Stimulated activated CD4-positive, alpha-beta T cell treated with anti-CD3 and anti-CD28 coated beads, Interleukin-1b, Interleukin-23, amount 100 ng/mL, for 1 hour (primary cell): ENCODE measurements at places on chromosomes 7 and 10.

DNA sequence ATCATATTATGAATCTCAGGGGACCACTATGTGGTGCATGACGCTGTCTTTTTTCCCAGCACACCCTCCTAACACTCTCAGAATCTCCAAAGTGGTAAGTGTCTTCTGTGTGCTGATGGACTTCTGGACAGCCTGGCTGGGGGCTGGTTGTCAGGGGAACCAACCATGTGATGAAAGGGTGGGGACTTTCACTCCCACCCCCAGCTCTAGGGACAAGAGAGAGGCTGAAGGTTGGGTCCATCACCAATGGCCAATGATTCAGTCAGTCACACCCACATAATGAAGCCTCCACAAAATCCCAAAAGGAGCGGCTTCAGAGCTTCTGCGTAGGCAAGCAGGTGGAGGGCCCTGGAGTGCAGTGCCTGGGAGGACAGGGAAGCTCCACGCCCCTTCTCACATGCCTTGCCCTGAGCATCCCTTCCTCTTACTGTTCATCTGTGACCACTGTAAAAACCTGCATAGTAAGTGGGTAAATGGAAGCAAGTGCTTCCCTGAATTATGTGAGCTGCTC lies 44.6 kb downstream of the RASGEF1A start:
- no peak for DNase-seq

DNA sequence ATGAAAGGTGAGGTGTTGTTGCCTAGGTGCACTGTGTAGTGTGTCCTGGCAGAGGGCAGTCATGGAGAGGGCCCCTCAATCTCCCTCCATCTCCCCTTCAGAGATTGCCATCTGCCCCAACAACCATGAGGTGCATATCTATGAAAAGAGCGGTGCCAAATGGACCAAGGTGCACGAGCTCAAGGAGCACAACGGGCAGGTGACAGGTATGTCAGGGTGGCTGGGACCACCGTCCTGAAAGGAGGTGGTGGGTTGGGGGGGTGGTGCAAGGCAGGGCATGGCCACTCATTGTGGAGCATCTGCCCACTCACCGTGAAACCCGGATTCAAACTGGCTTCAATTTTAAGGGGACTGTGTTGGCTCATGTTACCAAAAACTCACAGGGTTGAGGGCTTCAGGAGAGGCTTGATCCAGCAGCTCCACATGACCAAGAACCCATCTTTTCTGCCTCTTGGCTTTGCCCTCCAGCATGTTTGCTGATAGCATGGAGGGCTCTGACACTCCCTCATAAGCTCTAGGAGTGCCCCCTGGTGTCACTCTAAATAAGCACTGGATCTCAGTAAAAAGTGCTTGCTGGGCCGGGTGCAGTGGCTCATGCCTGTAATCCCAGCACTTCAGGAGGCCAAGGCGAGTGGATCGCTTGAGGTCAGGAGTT lies 12.2 kb downstream of the ARPC1B start:
- no peak for DNase-seq

DNA sequence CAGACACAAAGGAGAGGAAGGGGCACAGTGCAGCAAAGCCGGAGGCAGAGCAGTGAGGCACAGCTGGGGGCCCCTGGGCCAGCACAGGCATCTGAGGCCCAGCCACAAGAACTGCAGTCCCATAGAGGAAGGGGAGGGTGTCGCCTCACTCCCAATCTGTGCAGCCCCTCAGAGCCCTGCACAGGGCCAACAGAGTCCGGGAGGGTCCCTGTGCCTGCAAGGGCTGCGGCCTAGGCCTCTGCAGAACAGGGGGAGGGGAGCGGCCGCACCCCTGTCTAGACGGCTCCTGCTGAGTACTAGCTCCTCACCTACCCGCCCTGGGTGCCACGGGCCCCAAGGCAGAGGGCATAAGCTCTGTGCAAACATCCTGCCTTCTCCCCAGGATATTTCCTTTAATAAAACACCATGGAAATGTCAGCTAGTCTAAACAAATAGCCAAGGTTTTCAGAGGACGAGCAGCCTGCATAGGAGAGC lies 32.4 kb upstream of the RET start:
- DNase-seq, result no peak

DNA sequence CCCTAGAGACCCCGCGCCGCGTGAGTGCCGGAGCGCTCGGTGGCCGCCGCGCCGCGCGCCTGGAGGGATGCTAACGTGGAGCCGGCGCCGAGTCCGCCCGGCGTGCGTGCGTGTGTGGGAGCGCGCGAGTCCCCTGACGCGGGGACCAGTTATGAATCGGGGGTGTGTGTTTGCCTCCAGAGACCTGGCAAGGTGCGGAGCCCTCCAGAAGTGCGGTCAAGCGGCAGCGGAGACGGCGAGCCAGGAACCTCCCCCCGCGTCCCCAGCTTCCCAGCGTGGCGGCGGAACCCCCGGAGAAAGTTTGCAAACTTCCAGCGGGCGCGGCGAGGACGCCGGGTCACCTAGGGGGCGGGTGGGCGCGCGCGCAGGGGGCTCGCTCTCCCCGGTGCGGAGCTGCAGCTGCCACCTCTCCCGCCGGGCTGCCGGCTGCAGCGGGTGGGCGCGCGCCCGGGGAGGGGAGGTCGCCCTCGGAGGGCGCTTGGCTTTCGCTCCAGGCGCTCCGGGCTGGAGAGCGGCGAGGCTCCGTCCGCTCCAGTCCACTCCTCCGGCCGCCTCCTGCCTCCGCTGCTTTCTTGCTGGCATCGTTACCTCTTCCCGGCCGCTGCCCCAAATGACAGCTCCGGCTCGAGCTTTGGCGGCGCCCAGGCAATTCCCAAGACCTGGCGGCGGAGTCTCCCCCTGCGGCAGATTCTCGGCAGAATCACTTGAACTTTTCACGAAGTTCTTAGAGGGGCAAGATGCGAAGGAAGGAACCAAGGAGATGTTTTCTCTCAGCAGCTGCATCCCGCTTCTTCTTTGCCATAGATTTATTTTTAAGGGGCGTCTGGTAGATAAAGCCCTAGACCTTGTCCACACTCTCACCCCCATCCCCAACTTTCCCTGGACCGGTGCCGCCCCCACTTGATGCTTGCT lies 2.3 kb upstream of the CREB5 start:
- DNase-seq, result no peak

- no peak for DNase-seq
These were observed 55.1 kb downstream of the FAM53B start for GRCh38 chr10:124688889-124689670.

DNA sequence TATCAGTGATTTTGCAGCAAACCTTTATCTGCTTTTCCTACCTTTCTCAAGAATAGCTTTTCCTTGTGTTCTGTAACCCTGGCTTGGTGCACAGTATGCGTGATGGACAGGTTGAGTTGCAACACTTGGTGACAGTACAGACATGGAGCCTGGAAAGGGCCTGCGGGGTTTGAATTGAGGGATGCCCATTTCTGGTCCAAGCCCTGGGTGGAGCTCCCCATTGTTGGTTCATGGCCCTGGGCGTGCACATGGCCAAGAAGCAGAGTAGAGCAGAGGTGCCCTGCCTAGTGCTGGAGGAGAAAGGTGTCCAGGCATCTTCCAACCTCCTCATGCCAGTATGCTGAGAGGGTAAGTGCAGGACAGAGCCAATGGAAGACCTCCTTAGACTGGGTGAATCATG lies 106.6 kb upstream of the MKLN1 start:
- no peak for DNase-seq

- no peak for DNase-seq
These were observed 192.4 kb upstream of the PFKP start for GRCh38 chr10:2874963-2875362.

DNA sequence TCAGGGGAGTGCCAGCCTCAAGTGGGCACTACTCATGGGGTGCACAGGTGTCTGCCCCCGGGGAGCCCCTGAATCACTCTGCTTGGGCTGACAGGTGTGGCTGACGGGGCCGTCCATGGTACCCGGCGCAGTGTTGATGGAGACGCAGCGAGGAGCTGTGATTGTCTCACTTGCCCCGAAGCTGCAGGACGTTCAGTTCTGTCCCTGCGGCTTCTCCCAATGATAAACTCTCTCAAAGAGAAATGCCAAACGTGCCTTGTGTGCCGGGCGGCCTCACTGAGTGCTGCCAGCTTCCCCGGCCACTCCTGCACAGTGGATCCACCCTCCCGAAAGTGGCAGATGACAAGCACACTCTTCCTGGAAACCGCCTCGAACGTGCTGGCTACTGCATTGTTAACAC lies 203.2 kb downstream of the DNAJB6 start:
- no peak for DNase-seq

- DNase-seq, result no peak
These were observed 145.1 kb downstream of the SEMA3D start for GRCh38 chr7:85041605-85042216.

- DNase-seq, result no peak
These were observed 145.1 kb downstream of the C1GALT1 start for GRCh38 chr7:7327423-7327822.

- no peak for DNase-seq
These were observed 31.9 kb downstream of the LIPJ start for GRCh38 chr10:88618496-88618895.

DNA sequence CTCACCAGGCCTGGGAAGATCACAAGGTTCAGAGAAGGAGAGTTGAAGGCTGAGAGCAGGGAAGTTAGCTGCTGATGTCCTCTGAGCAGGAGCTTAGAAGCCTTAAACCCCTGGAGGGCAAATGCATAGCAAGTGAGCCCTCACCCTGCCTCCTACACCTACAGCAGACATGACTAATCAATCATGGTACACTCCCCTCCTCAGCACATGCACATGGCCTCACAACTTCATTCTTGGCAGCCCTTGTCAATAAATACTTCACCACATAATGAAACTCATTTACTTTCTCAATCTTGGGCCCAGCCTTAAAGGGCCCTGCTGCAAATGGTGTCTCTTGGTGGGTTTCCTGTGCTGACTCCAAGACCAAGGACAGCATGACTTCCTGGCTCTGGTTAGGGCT lies 12.9 kb downstream of the MMRN2 start:
- DNase-seq, result no peak

GRCh38 chr10:28986117-28986792 lies 302.6 kb upstream of the LYZL1 start:
- DNase-seq, result no peak

DNA sequence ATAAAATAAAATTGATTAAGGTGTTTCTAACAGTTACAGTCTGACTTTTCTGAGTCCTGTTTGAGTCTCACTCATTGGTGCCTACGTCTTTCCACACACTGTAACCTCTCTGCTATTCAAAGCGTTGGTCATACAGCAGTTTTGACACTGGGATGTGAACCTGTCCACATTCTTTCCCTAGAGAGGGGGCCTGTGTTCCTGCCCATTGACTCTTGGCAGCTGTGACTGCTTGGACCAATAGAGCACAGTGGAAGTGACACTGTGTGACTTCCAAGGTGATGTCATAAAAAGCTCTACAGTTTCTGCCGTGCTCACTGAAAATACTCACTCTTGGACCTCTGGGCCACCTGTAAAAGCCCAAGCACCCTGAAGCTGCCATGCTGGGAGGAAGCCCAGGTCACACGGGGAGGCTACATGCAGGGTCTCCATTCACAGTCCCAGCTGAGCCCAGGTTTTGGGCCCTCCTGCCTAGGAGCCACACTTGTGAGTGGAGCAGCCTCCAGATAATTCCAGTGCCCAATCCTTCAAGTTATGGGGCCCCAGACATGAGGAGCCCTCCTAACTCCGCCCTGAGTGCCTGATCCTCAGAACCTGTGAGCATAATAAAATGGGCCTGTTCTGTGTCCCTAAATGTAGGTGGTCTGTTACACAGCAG lies 704 bp upstream of the ANTXRL start:
- no peak for DNase-seq

DNA sequence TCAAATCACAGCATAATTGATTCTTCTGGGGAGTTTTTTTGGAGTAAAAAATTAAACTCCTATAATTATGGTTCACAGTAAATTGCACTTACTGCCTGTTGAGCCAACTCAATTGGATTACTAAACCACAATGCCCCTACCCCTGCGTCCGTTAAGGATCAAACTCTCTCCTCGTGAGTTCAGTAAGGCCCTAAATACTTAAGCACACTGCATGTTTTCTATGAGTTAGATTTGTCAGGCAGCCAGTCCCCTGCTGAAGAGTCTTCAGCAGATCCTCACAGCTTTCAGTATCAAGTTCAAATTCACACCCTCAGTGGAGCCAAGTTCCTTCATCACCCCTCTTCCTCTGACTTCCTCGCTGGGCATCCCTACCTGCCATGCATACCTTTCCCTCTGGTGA lies 275.0 kb upstream of the BMPER start:
- no peak for DNase-seq

DNA sequence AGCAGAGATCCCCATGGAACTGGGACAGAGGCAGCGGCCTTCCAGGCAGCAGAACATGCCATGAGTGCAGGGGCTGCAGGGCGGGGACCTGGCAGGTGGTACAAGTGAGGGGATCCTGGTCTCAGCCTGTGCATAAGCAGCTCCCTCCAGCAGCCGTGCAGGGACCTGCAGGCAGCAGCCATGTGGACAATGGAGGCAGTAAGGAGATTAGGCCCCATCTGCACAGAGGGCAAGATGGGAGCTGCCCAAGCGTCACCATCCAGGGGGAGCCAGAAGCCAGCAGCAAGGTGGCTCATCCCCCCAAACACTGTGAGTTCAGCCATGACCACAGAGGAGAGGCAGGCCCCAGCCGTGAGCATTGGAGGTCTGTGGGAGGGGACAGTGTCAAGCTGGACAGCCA lies 3.1 kb downstream of the DDC start:
- DNase-seq, result no peak

DNA sequence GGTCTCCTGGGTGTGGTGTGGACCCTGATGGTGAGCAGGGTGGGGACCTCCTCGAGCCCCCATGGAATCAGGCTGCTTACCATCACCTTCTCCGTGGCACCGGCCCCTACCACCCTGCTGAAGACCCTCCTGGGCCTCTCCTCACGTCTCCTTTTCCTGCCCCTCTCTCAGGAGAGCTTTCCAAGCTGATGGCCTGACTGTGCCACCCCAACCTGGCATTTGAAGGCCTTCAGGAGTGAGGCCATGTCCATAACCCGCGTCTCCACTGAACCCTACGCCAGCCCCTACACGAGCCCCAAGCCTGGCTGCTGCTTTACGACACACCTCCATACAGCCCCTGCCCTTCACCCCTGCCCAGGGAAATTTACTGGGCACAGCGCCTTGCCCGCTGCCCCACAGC lies 55.4 kb downstream of the ZRANB1 start:
- DNase-seq, result no peak

GRCh38 chr7:30182814-30183213 lies 48.0 kb downstream of the MTURN start:
- no peak for DNase-seq
